ENCODE measurements at places on chromosomes 2 and 18. TPM values are rescaled to one million over a fixed set of nuclear protein-coding genes. Genes with fewer than 3 reads are reported as not detected.

The CNTNAP5 gene
- total RNA-seq, result not detected

The ARL5A gene
- 53.7 TPM for total RNA-seq

- H3K4me3 ChIP-seq, result peak overlapping the region; percentile 99
- H3K27ac ChIP-seq, result no peak overlapping the region
- peaks cover 23% of the 10 kb centered on the region for H3K4me1 ChIP-seq
- H3K36me3 ChIP-seq, result peaks cover 36% of the 10 kb centered on the region
Observed at GRCh38 chr2:221571025-221571550, 1.0 kb downstream of the EPHA4 start.

DNA sequence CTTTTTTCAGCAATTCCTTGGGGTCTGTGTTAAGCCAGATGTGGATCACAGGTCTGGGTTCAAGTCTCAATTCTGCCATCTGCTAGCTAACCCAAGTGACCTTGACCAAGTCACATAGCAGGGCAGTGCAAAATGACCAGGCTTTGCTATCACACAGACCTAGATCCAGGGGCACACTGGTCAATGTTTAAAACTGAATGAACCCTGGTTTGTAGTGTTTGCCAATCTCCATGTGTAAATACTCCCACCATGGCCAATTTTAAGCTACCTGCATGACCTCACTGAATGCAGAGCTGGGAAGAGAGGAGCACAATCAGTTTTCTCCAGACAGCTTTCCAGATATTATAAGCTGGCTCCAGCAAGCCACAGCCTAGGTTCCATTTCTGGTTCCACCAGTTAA is 142.9 kb downstream of the CHST9 start:
- H3K27ac ChIP-seq, result no peak overlapping the region
- H3K27me3 ChIP-seq, result no peaks in the 10 kb centered on the region
- no peak overlapping the region for H3K4me3 ChIP-seq
- DNase-seq, result no peak

DNA sequence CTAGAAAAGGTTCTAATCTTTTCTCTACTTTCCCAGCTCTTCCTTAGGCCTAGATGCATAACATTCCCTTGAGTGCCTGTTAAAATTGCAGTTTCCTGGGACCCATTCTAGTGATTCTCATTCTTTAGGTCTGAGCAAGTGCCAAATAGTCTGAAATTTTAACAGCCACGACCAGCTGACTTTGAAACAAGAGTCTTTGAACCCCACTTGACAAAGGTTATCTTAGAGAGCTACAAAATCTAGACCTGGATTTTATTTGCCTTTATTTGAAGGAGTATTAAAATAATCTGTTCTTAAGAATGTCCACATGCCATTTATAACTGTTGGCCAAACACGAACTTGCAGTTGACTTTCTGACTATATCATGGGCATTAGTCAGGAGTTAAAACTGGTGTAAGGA is 110.2 kb upstream of the LHCGR start:
- DNase-seq, result no peak
- peaks cover 23% of the 10 kb centered on the region for H3K27me3 ChIP-seq
- H3K36me3 ChIP-seq, result no peaks in the 10 kb centered on the region
- no peak overlapping the region for H3K4me3 ChIP-seq
- no peaks in the 10 kb centered on the region for H3K4me1 ChIP-seq

- H3K27ac ChIP-seq, result no peak overlapping the region
- DNase-seq, result no peak
- H3K4me1 ChIP-seq, result peaks cover 40% of the 10 kb centered on the region
- no peaks in the 10 kb centered on the region for H3K36me3 ChIP-seq
Observed at GRCh38 chr2:196181484-196181883, 10.1 kb upstream of the STK17B start.

DNA sequence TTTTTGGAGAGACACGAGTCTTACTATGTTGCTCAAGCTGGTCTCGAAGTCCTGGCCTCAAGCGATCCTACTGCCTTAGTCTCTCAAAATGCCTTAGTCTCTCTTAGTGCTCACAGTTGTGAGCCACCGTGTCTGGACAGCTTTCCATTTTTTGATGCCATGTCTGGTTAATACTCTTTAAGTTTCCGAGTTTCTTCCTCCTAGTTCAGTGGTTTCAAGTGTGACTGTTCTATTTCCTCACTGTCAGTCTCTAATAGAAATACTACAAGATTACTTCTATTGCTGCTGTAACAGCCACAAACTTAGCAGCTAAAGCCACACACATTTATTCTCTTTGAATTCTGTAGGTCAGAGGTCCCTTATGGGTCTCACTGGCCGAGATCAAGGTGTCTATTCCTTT is 125.1 kb upstream of the MGAT5 start:
- H3K27me3 ChIP-seq, result no peaks in the 10 kb centered on the region
- H3K36me3 ChIP-seq, result peaks cover 4% of the 10 kb centered on the region
- no peak overlapping the region for H3K27ac ChIP-seq

Data from Calu3 (cell line).